ENCODE measurements at places on chromosomes 5 and 9.

DNA sequence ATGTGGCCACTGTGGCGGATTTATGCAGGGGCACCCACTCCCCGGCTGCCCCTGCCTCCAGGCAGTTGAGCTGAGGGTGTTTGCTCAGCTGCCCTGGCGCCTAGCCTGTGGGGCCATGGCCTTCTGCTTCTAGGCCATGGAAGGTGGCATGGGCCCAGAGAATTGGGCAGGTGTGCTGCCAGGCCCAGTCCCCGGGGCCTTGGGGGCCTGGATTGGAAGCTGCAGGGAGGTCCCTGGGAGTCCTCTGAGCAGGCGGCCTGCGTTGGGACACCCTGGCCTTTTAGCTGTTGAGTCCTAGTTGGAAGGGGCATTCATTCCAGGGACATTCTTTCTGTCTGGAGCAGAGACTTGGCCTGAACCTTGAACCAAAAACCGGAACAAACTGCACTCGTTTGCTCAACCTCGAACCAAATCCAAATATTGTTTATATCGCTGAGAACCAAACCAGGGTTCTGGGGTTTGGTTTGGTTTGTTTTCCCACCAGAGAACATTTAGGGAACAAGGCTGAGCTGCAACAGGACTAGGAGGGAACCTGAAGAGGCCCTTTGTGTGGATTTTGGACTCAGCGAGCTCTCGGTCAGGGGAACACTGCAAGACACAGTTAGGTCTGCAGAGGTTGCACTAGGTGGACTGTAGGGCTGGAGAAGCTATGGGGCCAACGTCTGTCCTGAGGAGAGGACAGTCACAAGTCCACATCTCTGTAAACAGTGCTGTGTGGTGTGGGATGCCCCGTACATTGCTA is 116.8 kb downstream of the BOD1 start:
- no peak for DNase-seq

GRCh38 chr9:114348261-114348905 is 18.7 kb downstream of the ORM2 start:
- DNase-seq: no peak

DNA sequence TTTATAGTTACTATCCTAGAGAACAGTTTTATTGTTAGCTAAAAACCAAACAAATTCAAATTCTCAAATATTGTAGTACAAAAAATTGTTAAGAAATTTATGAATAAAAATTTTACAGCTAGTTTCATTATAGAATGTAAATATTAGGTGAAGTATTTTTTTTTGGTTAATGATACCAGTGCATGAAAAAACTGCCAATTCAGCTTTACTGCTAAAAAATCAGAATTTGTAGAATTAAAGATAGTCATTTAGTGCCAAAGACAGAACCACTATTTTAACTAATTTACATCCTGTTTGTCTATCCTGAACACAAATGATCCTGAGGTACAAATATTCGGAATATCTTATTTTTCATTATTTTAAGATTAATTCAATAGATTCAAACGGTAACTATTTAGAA is 202.6 kb downstream of the FER start:
- DNase-seq: no peak

GRCh38 chr5:174312641-174313040 is 267.1 kb downstream of the NSG2 start:
- no peak for DNase-seq

- DNase-seq: no peak
Observed at GRCh38 chr9:118651511-118651910, 717.7 kb downstream of the BRINP1 start.

DNA sequence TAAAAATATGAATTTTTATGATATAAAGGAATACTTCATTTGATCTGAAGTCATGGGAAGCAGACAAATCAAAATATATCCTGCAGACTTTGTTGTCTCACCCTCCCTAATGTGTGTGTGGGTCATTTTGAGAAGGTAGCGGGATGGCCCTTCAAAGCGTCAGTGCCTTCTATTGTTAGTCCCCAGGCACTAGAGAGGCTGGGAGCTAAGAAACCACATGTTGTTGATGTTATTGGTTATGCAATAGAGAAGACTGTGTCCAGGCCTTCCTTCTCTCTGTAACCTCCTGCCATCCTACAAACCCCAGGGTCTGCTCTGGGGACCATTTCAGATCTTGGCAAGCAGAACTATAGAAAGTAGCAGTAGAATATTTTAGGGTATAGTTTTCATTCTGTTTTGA is 94.7 kb downstream of the NLN start:
- DNase-seq: no peak

GRCh38 chr5:96235008-96235910 is 197.8 kb downstream of the PCSK1 start:
- no peak for DNase-seq

DNA sequence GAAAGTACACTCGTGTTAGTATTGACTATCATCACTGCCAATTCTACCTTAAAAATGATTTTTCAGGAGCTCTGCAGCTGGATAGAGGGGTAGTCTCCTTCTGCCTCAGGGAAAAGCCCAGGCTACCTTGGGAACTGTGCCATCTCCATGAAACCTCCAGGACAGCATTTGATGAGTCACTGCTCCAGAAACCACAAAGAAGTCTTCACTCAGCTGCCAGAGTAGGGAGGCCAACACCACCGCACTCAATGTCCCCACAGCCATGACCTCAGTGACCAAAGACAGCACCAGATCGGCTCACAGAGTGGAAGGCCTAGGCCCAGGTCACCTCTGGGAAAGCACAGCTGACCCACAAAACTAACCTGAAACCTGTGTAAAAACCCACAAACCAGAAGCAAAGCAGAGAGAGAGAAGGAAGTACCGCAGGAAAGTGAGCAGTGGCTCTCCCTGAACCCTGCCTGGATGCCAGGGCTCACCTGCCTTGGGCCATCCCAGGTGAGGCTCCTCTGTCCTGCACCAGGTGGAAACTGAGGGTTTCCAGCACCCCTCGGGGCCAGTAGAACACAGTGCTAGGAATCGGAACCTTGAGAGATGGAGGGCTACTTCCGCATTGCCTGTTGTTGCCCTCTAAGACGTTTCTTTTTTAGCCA is 30.0 kb downstream of the S1PR3 start:
- DNase-seq: no peak

GRCh38 chr5:55836191-55836590 is 15.0 kb upstream of the IL31RA start:
- no peak for DNase-seq

DNA sequence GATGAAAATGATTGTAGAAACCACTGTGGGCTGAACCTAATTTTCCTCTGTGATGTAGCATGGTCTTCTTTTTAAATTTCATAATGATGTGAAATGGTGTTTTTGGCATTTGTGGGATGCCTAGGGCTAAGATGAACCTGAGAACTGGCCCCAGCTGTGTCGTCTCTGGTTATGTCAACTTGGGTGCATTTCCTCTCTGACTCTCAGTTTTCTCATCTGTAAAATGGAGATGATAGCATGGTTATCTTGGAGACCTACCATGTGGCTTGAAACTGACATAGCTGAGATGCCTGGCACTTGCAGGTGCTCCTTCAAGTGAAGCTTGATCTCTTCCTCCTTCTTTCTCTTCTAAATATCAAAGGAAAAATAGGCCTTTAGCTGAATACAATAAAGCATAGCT is 77.8 kb downstream of the BOD1 start:
- DNase-seq: no peak

DNA sequence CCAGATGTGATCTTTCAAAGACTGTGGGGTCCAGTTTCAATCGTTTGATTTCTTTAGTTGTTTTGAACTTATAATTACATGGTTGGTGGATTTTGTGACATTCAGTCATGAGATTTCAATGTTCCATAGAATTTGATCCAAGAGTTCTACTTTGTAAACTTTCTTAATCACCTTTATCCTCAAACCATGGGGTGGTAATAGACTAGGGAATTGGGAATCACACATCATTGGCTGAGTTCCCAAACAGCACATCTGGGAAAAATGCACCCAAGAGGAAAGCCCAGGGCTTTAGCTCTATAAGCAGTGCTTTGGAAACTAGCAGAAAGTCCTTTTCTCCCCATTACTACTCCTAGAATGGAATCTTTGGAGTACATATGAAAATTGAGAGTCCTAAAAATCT is 177.6 kb downstream of the NNT start:
- DNase-seq: peak; percentile 80

- DNase-seq: no peak
Observed at GRCh38 chr5:174794931-174795672, 70.7 kb downstream of the MSX2 start.

GRCh38 chr5:58327289-58327688 is 132.6 kb downstream of the PLK2 start:
- DNase-seq: no peak

DNA sequence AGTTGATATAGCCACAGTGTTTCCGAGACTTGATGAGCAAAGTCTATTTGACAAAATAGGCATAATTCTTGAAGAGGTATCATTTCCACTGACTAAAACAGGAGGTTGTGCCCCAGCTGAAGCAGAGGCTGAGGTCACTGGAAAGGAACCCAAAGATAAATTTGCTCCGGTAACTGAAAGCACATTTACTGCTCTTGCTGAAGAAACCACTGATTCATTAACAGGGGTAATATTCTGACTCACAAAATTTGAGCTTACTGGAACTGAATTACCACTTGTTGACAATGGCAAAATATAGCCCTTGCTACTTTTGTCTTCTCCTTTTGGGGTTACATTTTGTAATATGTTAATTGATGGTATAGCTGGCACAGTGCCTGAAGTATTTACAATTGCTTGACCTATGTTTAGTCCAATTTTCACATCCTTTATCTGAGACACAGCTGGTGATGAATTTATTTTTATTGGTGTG is 30.2 kb downstream of the MLANA start:
- no peak for DNase-seq

- no peak for DNase-seq
Observed at GRCh38 chr9:131095666-131096268, 564 bp upstream of the AIF1L start.

GRCh38 chr5:131991593-131992324 is 19.7 kb downstream of the ACSL6 start:
- DNase-seq: no peak

DNA sequence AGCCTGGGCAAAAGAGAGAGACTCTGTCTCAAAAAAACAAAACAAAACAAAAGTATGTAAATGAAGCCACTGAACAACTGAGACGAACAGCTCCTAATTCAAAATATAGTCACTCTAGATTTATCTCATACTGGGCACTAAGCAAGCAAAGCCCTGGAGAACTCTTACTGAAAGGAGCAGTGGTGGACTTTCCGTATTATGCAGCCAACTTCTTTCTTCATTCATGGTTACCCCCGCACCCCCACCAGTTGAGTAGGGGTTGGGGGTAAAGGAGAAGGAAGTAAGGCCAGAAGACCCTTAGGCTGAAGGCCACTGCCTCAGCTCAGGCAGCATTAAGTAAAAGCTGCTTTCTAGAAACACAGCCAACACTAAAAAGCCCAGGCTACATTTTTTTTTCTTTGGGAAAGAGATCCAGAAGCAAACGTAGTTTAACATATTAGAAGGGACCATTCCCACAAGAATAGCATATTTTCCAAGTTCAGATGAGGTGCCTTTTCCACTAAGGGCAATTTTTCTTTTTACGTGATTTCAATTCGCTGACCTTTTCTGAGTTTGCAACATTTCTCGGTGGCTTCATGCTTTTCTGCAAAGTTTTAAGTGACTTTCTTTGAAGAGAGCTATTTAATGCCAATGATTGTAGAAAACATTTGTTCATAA is 55.3 kb downstream of the MAPKAP1 start:
- no peak for DNase-seq

DNA sequence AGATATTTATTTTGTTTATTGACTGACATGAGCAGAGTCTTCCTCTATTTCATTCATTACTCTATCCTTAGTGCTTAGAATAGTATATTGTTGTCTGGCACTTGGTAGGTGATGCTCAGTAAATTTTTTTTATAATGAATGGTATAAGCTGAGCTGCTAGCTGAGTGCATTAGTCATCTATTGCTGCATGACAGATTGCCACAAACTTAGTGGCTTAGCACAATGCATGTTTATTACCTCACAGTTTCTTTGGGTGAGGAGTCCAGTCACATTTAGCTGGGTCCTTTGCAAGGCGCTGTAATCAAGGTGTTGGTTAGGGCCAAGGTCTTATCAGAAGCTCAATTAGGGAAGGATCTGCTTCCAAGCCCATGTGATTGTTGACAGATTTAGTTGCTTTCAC is 23.1 kb downstream of the SMAD5 start:
- DNase-seq: no peak

DNA sequence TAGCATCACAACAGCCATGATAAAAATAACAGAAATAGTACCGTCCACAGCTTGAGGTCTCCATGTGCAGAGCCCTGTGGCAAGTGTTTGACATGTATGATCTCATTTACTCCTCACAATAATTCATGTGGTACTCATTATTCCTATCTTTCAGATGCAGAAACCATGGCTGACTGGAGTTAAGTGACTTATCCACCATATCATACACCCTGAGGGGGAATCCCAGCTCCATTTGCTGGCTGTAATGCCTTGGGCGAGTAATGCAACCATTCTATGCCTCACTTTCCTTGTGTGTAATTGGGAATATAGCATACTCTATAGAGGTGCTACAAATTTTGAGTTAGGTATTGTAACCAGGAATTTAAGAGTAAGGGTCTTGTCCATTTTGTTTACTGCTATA is 347.0 kb upstream of the CLINT1 start:
- DNase-seq: no peak

DNA sequence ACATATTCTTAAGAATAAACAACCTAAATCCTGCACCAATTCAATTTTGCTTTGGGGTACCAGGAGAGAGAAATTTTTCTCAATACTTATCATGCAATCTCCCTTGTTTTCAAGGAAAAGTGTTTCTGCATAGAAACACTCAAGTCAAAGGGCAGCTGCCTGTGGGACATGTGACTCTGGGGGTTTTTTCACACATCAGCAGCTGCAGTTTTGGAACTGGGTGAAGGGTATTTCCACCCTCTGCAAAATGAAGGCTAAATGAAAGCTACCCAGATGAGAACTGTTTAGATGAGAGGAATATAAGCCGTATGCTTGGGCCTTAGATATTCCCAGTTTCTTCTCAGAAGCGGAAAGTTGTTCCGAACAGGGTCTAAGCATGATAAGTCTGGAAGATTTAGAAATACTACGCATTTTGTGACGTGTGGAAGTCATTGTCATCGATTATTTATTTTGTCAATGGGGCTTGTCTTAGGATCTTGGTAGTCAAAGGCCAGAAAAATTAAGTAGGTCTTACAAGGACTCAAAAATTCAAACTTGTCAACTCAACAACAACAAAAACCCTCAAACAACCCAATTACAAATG is 64.3 kb upstream of the BOD1 start:
- DNase-seq: no peak

- DNase-seq: no peak
Observed at GRCh38 chr5:82287625-82288024, 9.5 kb upstream of the RPS23 start.

DNA sequence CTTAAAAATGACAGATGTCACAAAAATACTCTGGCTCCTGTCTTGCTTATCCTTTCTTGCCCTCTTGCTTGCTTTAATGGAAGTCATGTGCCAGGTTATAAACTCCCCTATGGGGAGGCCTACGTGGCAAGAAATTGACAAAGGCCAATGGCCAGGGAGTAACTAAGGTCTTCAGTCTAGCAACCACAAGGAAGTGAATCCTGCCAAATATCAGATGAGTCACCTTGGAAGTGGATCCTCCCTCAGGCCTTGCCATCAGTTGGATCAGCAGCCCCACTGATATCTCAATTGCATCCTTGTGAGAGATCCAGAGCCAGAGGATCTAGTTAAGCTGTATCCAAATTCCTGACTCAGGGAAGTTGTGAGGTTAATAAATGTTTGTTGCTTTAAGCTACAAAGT is 82.8 kb downstream of the CAAP1 start:
- DNase-seq: peak; percentile 2

All from HS-27A (cell line).